ENCODE measurements at places on chromosomes 12 and 14.
A peak's percentile ranks its signal among the peaks of the same experiment; 100 is the strongest.

GRCh38 chr12:51419425-51420193 lies 5.0 kb upstream of the SLC4A8 start:
- DNase-seq: no peak

DNA sequence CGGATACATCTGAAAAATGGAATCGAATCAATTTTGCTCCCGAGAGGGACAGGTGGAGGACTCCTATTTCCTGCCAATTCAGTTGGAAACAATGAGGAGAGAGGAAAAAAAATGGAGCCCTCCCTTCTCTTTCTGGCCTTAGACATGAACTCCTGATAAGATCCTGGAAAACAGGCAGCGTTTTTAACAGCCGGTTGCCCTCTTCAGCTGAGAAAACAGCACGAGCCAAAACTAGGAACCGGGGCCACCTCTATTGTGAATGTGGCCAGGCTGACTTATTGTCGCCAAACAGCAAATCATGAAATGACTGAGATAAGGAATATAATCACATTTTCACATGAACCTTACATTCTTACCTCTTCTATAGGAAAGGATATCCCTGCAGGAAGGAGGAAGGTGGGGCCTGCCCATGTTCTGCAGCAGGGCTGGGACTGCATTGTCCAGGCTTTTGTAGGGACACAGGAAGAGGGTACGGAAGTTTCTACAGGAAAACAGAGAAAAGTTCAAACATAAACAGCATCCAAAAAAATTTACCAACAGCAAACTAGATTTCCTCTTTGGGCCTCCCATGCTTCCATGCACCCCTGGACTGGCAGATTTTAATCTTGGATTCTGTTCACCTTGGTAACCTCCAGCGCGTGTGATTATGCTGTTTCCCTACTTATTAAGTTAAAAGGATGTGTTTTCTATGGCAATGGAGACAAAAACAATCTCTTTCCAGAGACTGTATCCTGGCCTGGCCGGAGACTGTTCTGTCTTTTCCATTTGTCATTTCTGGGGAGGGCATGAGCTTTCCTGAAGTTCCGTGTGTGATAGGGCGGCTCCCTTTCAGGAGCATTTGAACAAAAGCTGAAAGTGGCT lies 29.0 kb upstream of the ELK3 start:
- no peak for DNase-seq

- no peak for DNase-seq
Observed at GRCh38 chr12:109930028-109930800, 30.1 kb downstream of the TCHP start.

GRCh38 chr14:101595887-101596721 lies 34.8 kb downstream of the DIO3 start:
- DNase-seq: peak; percentile 19

- no peak for DNase-seq
Observed at GRCh38 chr12:90216815-90217214, 508.2 kb upstream of the ATP2B1 start.

GRCh38 chr12:27957366-27957765 lies 15.2 kb downstream of the PTHLH start:
- no peak for DNase-seq

DNA sequence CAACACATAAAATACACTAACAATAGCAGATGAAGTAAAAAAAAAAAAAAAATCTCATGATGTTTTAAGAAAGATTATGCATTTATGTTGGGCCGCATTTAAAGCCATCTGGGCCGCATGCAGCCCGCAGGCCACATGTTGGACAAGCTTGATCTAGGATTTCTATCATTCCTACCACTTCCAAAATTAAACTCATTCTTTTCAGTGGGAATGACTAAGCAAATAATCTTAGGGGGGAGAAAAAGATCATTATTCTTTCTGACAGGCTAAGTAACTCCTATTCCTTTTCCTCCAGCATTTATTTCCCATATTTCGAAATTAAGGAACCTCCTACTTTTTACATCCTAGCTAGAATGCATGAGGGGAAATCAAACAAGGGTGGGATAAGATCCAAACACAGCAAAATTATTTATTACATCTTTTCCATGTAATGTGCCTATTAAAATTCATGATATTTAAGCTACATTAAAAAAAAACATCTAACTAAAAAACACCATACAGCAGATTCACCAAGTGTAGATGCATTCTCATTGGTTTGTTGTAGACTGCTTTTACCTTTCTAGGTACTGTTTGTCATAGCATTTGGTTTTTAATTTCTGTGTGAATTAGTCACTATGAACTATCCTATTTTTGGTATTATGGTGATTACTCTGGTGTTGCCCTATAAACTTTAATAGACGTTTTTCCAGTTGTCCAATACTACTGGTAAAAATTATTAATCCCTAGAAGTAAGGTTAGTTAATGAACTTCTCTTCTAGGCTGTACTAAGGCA lies 76.1 kb downstream of the RASSF8 start:
- DNase-seq: no peak

GRCh38 chr12:124326104-124326503 lies 31.2 kb downstream of the RFLNA start:
- no peak for DNase-seq

DNA sequence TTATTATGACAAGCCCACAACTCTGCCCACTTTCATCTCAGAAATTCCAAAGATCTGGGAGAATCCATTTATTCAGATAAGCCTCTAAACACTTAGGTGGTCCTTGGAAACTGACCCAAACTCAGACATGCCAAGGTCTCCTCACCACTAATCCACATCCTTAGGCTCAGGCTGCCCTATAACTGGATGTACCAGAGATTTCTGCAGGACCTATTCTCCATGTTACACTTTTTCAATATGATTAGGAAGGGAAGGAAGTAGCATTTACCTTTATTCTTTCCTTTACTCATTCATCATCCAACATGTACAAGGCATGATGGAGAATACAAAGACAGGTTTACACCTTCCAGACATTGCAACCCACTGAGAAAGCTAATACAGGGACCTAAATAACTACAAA lies 145.9 kb upstream of the BMP4 start:
- DNase-seq: no peak

GRCh38 chr12:124774054-124774461 lies 89.6 kb downstream of the SCARB1 start:
- DNase-seq: no peak

GRCh38 chr12:42969355-42969754 lies 379.8 kb upstream of the PRICKLE1 start:
- no peak for DNase-seq

DNA sequence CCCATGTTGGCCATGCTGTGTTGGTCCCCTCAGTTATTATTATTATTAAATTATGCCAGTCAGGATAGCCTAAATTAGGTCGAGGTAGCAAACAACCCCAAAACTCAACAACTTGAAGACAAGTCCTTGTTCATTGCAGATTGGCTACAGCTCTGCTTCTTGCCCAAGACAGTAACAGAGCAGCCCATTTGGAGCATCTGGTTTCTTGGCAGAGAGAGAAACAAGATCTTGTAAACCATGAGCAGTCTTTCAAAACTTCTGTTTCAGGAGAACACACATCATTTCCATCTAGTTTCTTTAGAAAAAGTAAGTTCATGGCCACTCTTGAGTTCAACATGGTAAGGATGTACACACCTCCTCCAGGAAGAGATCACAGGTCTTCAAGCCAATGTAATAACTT lies 52.3 kb downstream of the E2F7 start:
- DNase-seq: no peak

DNA sequence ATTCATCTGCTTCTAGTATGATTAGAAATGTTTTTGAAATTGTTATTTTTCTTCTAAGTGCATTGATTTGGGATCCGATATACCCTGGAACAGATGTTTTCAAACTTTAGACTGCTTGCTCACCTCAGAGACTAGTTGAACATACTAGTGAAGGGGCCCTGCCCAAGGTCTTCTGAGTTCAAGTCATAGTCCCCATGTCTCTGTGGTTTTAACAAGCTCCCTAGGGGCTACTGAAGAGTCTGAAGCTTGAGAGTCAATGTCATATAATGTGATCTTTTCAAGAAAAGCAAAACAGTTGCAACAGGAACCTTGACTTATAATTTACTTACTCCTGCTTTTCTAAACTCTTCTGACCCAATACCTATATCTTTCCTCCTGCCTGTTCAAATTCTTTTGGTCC lies 7.5 kb upstream of the UBE2N start:
- DNase-seq: no peak

- DNase-seq: no peak
Observed at GRCh38 chr12:125202421-125202820, 137.2 kb downstream of the AACS start.

DNA sequence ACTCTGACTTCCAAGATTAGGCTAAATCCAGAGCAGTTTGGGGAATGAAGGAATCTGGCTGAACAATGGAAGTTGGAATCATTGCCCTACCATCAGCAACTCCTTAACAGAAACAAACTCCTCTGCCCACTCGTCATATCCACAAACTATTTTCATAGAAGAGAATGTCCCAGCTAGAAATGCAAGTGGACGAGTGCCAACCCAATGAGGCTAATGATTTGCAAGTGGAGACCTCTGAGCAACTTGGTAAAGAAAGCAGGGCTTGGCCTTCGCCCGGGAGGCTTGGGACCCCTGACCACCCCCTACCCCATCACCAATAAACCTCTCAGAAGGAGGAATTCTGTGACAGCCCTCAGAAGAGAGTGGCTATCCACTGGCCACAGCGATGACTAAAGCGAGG lies 40.0 kb upstream of the DDX11 start:
- no peak for DNase-seq

DNA sequence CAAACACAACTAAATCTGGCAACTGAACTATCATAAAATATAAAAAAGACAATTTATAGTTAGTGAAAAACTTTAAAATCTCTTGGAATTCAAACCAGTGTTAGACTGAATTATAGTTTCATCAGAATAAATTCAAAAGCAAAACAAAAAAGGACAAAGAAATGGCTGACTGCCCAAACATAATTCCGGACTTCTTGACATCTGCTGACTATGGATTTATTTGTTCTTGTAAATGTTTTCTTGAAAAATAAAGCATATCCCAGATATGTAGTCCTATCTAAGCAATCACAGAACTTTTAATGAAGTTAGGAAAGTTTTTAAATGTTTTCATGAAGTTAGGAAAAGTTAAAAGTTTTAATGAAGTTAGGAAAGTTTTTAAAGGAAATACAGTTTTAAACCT lies 45.8 kb upstream of the CNTN1 start:
- DNase-seq: no peak

DNA sequence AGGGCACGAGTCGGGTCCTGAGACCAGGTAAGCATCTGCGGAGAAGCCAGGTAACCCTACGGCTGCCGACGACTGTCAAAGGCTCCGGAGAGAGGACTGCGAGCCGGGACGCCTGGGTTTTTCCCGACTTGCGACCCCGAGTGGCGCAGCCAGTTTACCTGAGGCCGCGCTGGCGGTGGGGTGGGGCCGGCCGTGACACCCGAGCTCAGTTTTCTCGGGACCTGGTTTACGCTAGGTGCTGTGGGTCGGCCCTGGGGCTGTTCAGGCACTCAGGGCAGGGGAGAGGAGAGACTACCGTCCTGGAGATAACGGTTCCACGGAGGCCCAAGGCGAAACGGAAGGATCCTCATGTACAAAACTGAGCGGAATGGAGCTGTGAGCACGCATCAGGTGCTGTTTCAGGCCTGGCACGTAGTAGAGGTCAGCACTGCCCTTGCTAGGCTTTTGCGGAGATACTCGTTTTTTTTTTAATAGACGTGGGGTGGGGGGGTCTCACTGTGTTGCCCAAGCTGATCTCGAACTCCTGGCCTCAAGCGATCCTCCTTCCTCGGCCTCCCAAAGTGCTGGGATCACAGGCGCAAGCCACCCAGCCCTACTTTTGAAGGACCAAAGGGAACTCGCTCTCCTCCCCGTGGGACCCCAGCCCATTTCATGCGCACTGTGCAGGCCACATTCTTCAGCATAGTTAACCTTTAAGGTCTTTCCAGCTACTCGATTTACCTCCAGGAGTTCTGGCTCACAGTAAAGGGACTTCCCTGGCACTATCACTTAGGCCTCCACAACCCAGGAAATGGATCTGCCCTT lies 471 bp downstream of the MTRFR start:
- no peak for DNase-seq

GRCh38 chr14:99790978-99791376 lies 2.2 kb upstream of the EML1 start:
- no peak for DNase-seq

- no peak for DNase-seq
Observed at GRCh38 chr12:120720234-120720986, 5.2 kb upstream of the ACADS start.

DNA sequence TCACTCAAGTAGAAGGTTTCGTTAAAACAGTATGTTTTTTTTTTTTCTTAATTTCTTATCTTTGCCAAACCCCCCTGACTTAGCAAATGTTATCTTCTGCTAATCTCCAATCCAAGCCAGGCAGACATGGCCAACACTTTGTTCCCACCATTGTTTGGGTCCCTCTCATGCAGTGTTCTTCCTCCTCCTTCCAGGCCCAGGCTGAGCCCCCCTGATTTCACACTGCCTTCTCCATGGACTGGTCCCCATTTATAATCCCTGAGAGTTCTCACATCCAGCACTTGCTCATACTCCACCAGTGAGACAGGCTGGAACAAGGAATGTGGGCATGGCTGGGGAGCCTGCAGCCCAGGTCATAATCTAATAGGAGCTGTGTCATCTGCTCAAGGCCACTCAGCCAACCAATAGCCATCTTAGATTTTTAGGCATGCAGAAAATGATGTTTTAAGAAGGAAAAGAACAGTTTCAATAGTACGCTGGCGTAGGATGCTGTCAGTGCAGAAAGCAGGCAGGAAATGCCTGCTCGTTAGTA lies 238.4 kb upstream of the CCDC196 start:
- DNase-seq: no peak

All from activated gamma-delta T cell treated with anti-CD3 and anti-CD28 coated beads, Interleukin-2, amount 50 U/mL, for 16 hours (primary cell).